ENCODE measurements at places on chromosomes 7 and 10.
A peak's percentile ranks its signal among the peaks of the same experiment; 100 is the strongest.

- peaks cover 3% of the 10 kb centered on the region for H3K27me3 ChIP-seq
- H3K4me1 ChIP-seq = no peaks in the 10 kb centered on the region
- H3K4me3 ChIP-seq = no peak overlapping the region
- H3K36me3 ChIP-seq = no peaks in the 10 kb centered on the region
Observed at GRCh38 chr7:134212576-134213546, 85.7 kb downstream of the LRGUK start.

GRCh38 chr10:43576580-43576979, 2.2 kb upstream of the ZNF239 start:
- H3K36me3 ChIP-seq = no peaks in the 10 kb centered on the region
- H3K4me1 ChIP-seq = peaks cover 6% of the 10 kb centered on the region
- no peak overlapping the region for H3K27ac ChIP-seq
- no peaks in the 10 kb centered on the region for H3K27me3 ChIP-seq

GRCh38 chr7:133746847-133747246, 380.3 kb upstream of the LRGUK start:
- no peak overlapping the region for H3K4me3 ChIP-seq
- no peak for DNase-seq
- no peaks in the 10 kb centered on the region for H3K36me3 ChIP-seq
- H3K27ac ChIP-seq = no peak overlapping the region
- H3K27me3 ChIP-seq = no peaks in the 10 kb centered on the region

DNA sequence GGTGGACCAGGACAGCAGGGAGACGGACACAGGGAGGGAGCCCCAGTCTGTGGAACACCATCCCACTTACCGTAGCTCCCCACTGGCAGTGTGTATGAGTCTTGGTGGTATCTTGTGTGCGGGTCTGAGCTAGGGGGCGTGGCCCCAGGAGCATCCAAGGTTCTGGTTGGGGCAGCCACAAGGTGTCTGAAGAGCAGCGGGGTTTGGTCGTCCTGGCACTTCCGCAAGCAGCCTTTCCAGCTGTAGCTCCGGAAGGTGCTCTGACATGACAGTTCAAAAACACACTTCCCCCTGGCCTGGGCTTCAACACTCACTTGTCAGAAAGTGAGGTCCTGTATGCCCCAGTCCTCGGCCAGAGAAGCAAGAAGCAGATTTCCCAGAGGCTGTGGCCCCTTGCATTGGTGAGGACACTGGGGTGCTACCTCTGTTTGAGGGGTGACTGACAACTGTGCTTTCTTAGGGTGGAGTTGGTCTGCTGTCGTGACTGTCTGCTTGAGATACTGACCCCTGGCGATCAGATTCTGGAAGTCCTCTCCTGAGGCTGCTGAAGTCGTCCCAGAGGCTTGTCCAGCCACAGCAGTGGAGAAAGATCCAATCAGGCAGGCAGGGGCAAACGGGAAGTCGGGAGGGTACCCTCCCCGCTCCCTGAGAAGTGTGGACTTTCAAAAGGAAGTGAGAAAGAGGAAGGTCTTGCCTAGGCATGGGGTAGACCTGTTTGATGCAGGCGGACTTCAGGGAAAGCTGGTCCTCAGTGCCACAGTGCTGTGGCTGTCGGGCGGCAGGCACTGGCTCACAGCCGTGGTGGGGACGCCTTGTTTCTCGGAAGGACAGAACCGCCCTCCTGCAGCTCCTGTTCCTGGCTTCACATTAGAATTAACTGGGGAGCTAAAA, 51.4 kb upstream of the PFKFB3 start:
- no peaks in the 10 kb centered on the region for H3K27me3 ChIP-seq
- no peak overlapping the region for H3K4me3 ChIP-seq
- peaks cover 15% of the 10 kb centered on the region for H3K36me3 ChIP-seq

DNA sequence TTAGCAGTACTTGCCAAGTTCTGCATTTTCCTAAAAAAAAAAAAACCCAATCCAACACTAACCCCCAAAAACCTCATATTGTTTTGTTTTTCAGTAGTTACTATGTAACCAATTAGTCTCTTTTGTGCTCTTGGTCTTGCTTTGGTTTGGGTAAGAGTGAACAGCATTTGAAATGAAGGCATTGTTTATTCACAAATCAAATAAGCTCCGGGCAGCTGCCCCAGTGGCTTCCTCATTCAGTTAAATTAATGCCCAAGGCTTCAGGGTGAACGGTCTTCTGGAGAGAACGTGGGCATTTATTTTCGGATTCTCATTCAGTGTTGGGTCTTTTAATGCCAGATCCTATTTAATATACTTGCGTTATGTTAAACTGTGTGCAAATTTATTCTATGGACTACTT, 108.7 kb downstream of the GFRA1 start:
- H3K27me3 ChIP-seq = no peaks in the 10 kb centered on the region
- H3K36me3 ChIP-seq = no peaks in the 10 kb centered on the region
- no peak for DNase-seq
- H3K27ac ChIP-seq = no peak overlapping the region

GRCh38 chr7:142590830-142591457, 158.3 kb upstream of the PRSS1 start:
- H3K27me3 ChIP-seq = no peaks in the 10 kb centered on the region
- H3K36me3 ChIP-seq = no peaks in the 10 kb centered on the region
- peak overlapping the region; percentile 51 for H3K27ac ChIP-seq
- peaks cover 51% of the 10 kb centered on the region for H3K4me1 ChIP-seq
- no peak overlapping the region for H3K4me3 ChIP-seq

GRCh38 chr7:125126376-125126775, 196.8 kb upstream of the POT1 start:
- H3K27ac ChIP-seq = no peak overlapping the region
- H3K4me3 ChIP-seq = no peak overlapping the region
- no peak for DNase-seq
- H3K4me1 ChIP-seq = no peaks in the 10 kb centered on the region

DNA sequence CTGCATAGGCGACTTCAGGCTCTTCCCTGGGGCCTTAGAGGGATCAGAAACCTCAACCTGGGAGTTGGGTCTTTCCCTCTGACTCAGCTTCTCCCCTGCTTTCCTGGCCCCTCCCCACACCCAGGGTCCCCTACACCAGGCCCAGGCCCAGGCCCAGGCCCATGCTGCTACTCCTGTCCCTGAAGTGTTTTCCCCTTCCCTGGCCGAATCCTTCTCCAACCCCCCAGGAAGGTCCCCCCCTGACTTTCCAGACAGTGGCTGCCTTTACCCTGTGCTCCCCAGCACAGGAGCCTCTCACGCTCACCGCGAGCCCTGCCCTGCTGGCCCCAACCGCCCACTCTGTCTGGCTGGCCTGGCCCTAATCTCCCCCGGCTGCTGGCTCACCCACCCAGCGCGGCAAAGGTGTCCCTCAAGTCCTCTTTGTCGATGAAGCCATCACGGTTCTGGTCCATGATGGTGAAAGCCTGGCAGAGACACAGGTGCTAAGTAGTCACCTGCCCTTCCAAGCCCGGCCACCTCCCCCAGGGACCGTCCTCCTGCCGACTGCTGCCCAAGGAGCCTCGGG, 6.4 kb downstream of the MYL10 start:
- H3K27ac ChIP-seq = no peak overlapping the region
- no peak for DNase-seq
- peaks cover 15% of the 10 kb centered on the region for H3K27me3 ChIP-seq
- no peaks in the 10 kb centered on the region for H3K36me3 ChIP-seq
- no peak overlapping the region for H3K4me3 ChIP-seq
- H3K4me1 ChIP-seq = no peaks in the 10 kb centered on the region

DNA sequence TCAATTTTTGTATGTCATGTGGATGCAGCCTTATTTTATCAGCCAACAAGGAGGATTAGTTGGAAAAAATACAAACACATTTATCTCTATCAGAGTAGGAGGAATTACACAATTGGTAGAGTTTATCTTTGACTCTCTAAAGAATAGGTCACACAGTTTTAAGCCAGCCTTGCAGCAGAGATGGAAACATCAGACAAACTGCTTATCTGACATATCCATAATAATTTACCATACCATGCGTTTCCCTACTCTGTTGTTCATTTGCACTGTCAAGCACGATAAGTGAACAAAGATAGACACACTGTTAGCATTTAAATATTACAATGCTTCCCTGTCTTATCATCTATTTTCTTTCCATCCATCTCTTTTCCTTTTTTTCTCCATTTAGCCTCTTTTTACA, 283.7 kb upstream of the SMIM30 start:
- H3K4me3 ChIP-seq = no peak overlapping the region
- H3K4me1 ChIP-seq = no peaks in the 10 kb centered on the region
- H3K27ac ChIP-seq = no peak overlapping the region
- DNase-seq = no peak

GRCh38 chr7:7686811-7687508, 31.4 kb downstream of the RPA3 start:
- H3K36me3 ChIP-seq = no peaks in the 10 kb centered on the region
- peaks cover 9% of the 10 kb centered on the region for H3K4me1 ChIP-seq
- DNase-seq = no peak
- no peaks in the 10 kb centered on the region for H3K27me3 ChIP-seq
- H3K4me3 ChIP-seq = no peak overlapping the region
- no peak overlapping the region for H3K27ac ChIP-seq

- no peak overlapping the region for H3K27ac ChIP-seq
Observed at GRCh38 chr7:88233828-88234227, 14.0 kb upstream of the SRI start.

GRCh38 chr7:18212308-18212707, 184.7 kb upstream of the PRPS1L1 start:
- no peak overlapping the region for H3K4me3 ChIP-seq
- no peaks in the 10 kb centered on the region for H3K4me1 ChIP-seq
- H3K36me3 ChIP-seq = no peaks in the 10 kb centered on the region
- no peak overlapping the region for H3K27ac ChIP-seq

DNA sequence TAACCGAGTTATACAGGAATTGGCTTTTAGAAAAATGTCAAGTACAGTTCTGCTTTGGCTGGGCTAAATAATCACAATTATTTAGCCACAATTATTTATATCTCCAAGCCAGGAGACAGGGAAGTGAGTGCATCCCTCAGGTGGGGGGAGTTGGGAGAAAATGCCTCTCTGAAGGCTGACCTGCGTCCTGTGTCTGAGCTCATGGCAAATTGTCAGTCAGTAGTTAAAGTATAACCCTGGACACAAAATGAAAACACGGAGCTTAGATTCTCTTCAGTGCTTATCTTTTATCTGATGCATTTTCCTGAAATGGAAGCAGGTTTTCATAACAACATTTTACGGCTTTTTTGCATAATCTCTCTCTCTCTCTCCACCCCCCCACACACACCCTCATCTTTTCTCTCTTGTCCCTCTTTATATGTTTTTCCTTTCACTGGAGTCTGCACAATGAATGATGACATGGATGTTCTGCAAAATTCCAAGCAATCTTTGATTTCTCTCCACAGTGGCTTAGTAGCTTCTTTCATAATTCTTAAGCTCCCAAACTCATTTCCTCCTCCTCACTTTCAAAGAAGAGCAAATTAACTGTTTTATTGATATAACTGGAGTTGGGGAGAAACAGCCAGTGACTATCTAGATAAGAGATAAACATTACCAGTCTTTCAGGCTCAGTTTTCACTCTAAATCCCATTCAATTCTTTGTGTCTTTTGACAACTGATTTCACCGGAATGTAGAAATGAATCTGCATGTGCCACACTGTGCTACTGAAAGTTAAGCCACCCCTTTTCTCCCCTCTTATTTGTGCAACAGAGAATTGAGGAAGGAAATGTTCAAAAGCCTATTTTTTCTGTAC, 521.4 kb upstream of the GHITM start:
- DNase-seq = no peak
- H3K36me3 ChIP-seq = no peaks in the 10 kb centered on the region
- no peaks in the 10 kb centered on the region for H3K27me3 ChIP-seq
- H3K4me1 ChIP-seq = no peaks in the 10 kb centered on the region
- no peak overlapping the region for H3K4me3 ChIP-seq
- H3K27ac ChIP-seq = no peak overlapping the region

- H3K36me3 ChIP-seq = no peaks in the 10 kb centered on the region
- no peak for DNase-seq
- H3K4me1 ChIP-seq = no peaks in the 10 kb centered on the region
- no peak overlapping the region for H3K4me3 ChIP-seq
Observed at GRCh38 chr10:10293041-10293440, 724.6 kb upstream of the CELF2 start.

DNA sequence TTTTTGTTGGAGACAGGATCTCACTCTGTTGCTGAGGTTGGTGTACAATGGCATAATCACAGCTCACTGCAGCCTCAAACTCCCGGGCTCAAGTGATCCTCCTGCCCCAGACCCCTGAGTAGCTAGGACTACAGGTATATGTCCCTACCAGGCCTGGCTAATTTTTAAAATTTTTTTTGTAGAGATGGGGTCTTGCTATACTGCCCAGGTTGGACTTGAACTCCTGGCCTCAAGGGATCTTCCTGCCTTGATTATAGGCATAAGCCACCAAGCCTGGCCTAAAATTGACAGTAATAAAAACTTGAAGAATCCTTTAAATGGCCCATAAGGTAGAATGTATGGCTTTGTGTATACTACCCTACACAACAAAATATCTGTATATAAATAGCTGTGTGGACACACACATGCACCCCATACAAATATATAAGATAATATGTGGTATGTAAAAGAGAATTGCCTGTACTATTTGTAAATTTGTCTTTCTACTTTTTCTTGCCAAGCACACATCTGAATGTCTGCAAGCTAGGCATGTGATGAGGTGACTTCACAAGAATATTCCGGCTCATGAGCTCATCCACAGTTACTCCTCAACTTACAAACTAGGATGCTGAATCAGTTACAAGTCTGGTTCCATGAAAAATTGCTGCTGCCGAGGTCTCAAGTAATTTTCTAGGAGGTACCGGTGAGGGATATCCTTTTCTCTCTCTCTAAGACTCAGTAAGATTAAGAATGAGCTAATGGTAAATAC, 26.6 kb downstream of the POLR3A start:
- H3K4me1 ChIP-seq = no peaks in the 10 kb centered on the region
- H3K27me3 ChIP-seq = no peaks in the 10 kb centered on the region

- no peaks in the 10 kb centered on the region for H3K27me3 ChIP-seq
- peaks cover 24% of the 10 kb centered on the region for H3K4me1 ChIP-seq
- H3K27ac ChIP-seq = no peak overlapping the region
- peaks cover 34% of the 10 kb centered on the region for H3K36me3 ChIP-seq
Observed at GRCh38 chr7:27619492-27619891, 43.2 kb downstream of the HIBADH start.

GRCh38 chr7:156232931-156233705, 407.5 kb upstream of the RNF32 start:
- DNase-seq = no peak
- H3K36me3 ChIP-seq = no peaks in the 10 kb centered on the region
- no peak overlapping the region for H3K27ac ChIP-seq
- no peaks in the 10 kb centered on the region for H3K4me1 ChIP-seq
- no peaks in the 10 kb centered on the region for H3K27me3 ChIP-seq
- H3K4me3 ChIP-seq = no peak overlapping the region

GRCh38 chr10:89283936-89284475, 17.8 kb upstream of the IFIT2 start:
- H3K36me3 ChIP-seq = no peaks in the 10 kb centered on the region
- no peaks in the 10 kb centered on the region for H3K27me3 ChIP-seq
- H3K4me1 ChIP-seq = no peaks in the 10 kb centered on the region
- no peak overlapping the region for H3K4me3 ChIP-seq
- no peak overlapping the region for H3K27ac ChIP-seq
- no peak for DNase-seq

GRCh38 chr10:53909791-53910190, 891.2 kb downstream of the PCDH15 start:
- no peak overlapping the region for H3K27ac ChIP-seq
- no peak overlapping the region for H3K4me3 ChIP-seq
- H3K27me3 ChIP-seq = no peaks in the 10 kb centered on the region

GRCh38 chr7:54560723-54561122, 18.5 kb downstream of the VSTM2A start:
- no peaks in the 10 kb centered on the region for H3K4me1 ChIP-seq
- DNase-seq = no peak
- no peak overlapping the region for H3K4me3 ChIP-seq
- no peaks in the 10 kb centered on the region for H3K27me3 ChIP-seq

GRCh38 chr10:48556713-48557112, 48.2 kb downstream of the ARHGAP22 start:
- H3K27ac ChIP-seq = no peak overlapping the region
- H3K36me3 ChIP-seq = no peaks in the 10 kb centered on the region
- H3K27me3 ChIP-seq = peaks cover 7% of the 10 kb centered on the region
- H3K4me1 ChIP-seq = no peaks in the 10 kb centered on the region
- no peak overlapping the region for H3K4me3 ChIP-seq
